CD4-positive, alpha-beta T cell (primary cell): ENCODE measurements at places on chromosomes 5 and 9.

GRCh38 chr5:57586649-57587048 lies 104.0 kb upstream of the ACTBL2 start:
- DNase-seq = no peak

- no peak for DNase-seq
Measured at GRCh38 chr5:89758146-89758545, 651.4 kb downstream of the CETN3 start.

DNA sequence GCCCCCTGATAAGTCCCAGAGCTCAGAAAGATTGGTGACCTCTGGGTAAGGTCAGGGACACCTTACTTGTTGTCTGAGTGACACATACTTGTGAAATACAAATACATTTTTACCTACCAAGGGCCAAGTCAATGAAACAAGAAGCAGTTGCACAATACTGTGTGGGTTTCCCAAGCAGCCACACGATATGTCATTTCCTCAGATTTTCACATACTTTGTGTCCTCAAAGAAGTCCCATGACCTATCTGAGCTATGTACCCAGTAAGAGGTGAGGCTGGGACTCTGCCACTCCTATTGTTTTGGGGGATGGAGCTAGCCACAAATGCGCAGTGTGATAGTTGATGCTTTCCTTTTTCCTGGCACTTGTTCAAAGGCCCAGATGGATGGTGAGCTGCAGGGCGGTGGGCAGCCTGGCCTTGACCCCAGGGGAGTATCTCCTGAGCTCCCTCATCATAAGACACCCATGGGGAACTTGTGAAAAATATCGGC lies 4.8 kb upstream of the SLC25A51 start:
- DNase-seq = no peak

GRCh38 chr9:33106827-33107621 lies 30.6 kb upstream of the SMU1 start:
- no peak for DNase-seq

- no peak for DNase-seq
Measured at GRCh38 chr5:5104550-5104949, 35.6 kb upstream of the ADAMTS16 start.

DNA sequence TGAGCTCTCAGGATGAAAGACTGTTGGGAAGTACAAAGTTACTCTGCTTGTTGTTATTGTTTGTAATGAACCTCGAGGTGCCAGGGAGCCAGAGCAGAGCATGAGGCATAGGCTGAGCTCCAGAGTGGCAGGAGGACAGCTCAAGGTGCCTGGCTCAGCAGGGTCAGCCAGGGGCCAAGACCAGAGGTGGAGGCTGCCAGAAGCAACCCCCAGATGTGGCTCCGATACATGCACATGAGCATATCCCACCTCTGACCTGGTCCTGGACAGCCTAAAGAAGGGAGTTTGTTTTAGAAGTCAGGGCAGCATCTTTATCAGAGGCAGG lies 105.6 kb downstream of the PSD2 start:
- no peak for DNase-seq

DNA sequence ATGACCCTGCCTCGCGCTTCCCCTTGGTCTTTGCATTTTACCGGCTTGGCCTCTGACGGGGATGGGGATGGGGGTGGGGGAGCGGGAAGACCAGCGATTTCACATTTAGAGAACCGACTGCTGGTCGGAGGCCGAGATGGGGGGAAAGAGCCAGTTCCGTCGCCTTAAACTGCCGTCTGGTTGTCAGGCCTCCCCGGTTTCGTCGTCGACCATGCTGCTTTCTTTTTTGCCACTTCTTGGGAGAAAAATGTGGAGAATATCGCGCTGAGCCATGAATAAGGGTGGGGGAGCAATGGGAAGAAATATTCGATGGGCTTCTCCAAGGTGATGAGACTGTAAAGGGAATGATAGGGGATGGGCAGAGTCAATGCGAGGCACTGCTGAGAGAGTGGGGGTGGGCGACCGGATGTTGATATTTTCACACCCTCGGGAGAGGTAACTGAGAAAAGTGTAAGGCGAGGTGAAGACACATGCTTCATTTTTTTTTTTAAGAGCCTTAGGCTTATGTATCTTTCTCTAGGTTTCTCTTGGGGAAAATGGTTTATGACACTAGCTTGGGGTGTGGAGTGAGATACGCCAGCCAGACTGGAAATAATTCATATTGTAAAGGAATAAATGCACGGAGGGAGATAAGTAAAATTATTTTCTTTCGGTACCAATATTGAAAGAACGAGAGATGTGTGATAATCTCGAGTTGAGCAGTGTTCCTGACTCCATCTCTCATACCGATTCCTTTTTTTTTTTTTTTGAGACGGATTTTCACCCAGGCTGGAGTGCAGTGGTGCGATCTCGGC lies 1.1 kb downstream of the KIF2A start:
- peak; percentile 40 for DNase-seq

- DNase-seq = no peak
Measured at GRCh38 chr9:14640294-14640693, 52.9 kb downstream of the ZDHHC21 start.

- DNase-seq = no peak
Measured at GRCh38 chr9:6877671-6878161, 119.9 kb downstream of the KDM4C start.

GRCh38 chr9:95901506-95901905 lies 26.0 kb downstream of the ERCC6L2 start:
- no peak for DNase-seq

DNA sequence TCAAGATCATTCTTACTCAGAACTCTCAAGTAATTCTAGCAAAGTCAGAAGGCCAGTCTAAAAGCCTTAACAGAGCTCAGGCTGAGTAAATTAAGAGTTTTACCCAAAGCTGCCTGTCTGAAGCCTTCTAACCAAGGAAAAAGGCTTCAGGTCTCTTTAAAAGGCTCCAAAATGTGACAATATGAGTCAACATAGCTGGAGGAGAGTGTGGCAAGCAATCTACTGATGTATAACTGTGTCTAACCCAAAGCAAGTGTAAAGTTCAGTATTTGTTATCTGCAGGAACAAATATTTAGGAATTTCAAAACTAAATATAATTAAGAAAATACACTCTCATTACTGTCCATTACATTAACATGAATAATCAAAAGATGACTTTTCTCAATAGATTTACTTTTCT lies 11.0 kb downstream of the ZBTB5 start:
- DNase-seq = no peak

GRCh38 chr9:98081477-98082219 lies 25.1 kb downstream of the NANS start:
- DNase-seq = no peak

DNA sequence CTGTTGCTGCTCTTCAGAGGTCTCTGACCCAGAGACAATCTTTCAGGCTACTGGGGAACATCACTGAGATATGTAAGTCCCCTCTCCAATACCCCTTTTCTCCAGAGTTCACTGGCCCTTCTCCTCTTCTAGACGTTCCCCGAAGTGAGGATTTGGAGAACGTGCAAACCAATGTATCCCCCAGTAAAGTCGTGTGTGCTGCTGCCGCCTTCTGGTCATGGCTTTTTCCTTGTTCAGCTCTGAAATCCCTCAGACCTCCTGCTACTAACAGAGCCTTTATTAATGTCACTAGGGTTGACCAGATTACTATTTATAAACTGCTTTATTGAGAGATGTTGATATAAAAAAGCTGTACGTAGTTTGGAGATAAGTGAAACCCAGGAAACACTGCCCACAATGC lies 1028.6 kb downstream of the CDH9 start:
- no peak for DNase-seq

DNA sequence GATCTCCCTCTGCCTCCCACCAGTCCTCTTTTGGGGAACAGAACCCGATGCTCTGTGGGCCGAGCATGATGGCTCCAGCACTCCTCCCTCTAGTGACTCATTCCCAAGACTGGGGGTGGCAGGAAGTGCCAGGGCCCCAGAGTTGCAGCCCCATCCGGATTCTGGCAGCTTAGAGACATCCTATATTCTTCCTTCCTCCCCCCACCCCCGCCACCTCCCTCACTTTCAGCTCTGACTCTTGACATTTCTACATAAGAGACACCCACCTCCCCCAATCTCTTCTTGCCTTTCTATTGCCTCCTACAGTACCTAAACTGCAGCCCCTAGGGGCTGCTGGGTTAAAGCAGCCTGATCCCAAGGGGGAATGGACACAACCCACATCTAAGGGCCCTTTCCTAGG lies 47.1 kb upstream of the MATR3 start:
- DNase-seq = peak; percentile 35
